ENCODE measurements at places on chromosomes 16 and 17.

DNA sequence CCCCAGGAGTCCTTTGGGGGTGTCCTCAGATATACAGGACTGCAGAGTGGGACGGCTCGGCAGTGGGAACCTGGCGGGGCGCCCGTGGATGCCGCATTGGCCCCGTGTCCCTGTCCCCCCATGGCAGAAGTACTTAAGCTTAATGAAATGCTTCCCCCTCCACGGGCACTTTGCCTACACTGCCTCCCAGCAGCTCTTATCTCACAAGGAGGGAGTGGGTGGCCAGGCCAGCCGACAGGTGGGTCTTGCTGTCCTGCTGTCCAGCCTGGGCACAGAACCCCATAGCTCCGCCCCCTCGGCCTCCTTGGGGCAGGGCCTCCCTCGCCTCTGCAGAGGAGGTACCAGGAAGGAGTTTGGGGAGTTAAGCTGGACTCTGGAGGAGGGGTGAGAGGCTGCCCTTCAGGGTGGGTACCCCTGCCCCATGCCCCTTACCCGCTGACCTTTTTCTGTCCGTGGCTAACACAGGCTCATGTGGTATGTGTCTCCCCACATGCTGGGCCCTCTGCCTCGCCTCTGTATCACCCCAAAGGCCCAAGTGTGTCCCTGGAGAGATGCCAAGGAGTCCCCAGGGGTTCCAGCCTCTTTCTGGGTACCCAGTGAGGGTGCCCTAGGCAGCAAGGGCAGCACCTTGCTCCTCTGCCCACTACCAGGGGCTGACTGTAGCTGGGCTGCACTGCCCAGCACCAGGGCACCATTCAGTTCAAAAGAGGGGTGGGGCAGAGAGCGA is 8.7 kb downstream of the THRA start:
- peak; percentile 82 for DNase-seq

DNA sequence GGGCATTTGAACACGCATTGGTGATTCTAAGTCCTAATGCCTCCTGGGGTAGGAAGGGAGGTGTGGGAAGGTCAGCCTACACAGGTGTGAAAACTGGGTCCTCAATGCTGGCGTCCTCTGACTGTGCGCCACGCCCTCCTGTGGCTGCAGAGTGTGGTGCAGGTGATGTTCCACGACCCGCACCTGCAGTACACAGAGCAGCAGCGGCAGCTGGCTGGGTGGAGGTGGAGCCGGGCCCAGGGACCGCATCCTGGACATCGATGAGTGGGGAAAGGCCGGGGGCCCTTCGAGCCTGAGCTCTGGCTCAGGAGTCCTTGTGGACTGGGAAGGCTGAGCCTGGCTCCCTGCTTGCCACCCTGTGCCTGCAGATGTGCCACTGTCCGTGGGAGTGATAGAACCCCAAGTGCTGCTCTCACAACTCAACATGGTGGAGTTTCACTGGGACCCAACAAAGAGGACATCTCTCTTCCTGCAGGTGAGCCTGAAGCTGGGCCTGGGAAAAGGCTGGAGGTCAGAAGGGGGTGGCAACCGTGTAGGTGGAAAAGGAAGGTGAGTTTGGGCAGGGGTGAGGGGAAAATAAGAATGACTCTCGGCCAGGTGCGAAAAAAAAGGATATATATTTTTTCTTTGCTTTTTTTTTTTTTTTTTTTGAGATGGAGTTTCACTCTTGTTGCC is 14.0 kb upstream of the STAC2 start:
- DNase-seq = no peak

- DNase-seq = peak; percentile 81
These were observed 773 bp downstream of the PHLPP2 start for GRCh38 chr16:71723537-71724319.

- DNase-seq = no peak
These were observed 49.2 kb downstream of the NXPH3 start for GRCh38 chr17:49624896-49625295.

DNA sequence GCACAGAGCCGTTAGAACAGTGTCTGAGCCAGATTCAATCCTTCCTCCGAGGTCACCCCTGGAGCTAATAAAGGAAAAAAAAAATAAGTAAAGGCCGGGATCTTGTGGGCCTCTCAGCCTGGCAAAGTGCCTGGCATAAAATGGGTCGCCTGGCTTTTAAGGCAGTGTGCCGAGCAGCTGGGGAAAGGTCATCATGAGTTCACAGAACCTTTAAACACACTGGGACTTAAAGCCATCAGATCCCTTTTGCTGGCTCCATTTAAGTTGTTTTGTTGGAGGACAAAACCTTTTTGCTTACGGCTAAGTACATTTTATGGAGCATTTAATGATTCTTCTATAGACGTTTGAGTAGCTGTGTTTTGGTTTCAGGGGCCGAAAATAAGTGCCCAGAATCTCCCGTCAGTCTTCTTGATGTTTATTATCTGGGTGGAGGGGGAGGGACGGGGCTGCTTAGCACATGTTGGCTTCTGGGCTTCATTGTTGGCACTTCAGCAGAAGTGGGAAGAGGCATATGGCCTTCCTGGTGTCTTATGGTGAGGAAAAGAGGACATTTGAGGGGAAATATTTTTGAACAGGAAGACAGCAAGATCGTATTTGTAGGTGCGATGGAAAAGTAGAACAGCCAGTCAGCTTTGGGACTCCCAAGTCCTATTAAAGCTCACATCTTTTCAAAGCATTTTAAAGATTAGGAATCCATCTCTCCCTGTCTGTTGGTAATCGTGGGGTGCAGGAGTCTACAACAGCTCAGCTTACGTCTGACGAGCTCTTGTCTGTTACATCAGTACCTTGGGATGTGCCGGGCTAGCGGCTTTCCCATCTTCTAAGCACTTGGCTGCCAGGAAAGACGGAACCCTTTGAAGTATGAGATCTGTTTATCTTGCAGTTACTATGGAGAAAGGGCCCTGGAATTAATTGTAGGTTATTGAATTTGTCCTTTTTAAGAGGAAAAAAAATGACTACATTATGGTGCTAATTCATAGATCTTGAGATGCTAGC is 31.1 kb downstream of the RBFOX1 start:
- peak; percentile 3 for DNase-seq

GRCh38 chr16:86245895-86246294 is 264.4 kb upstream of the FOXF1 start:
- no peak for DNase-seq

DNA sequence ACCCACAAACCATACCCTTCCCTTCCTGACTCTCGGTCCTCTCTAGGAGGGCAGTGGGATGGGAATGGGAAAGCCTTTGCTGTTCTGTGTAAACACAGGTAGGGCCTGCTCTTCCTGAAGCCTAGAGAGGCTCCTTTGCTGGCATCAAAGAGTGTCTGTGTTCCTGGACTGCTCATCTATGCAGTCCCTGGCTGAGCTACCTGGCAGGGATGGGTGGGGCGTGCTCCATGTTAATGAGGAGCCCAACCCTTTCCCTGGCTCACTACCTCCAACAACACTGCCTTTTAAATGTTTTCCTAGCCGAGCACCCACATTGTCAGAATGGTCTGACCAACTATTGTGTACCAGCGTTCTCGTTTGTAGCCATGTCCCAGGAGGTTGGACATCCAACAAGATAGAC is 26.6 kb upstream of the NAGLU start:
- no peak for DNase-seq

DNA sequence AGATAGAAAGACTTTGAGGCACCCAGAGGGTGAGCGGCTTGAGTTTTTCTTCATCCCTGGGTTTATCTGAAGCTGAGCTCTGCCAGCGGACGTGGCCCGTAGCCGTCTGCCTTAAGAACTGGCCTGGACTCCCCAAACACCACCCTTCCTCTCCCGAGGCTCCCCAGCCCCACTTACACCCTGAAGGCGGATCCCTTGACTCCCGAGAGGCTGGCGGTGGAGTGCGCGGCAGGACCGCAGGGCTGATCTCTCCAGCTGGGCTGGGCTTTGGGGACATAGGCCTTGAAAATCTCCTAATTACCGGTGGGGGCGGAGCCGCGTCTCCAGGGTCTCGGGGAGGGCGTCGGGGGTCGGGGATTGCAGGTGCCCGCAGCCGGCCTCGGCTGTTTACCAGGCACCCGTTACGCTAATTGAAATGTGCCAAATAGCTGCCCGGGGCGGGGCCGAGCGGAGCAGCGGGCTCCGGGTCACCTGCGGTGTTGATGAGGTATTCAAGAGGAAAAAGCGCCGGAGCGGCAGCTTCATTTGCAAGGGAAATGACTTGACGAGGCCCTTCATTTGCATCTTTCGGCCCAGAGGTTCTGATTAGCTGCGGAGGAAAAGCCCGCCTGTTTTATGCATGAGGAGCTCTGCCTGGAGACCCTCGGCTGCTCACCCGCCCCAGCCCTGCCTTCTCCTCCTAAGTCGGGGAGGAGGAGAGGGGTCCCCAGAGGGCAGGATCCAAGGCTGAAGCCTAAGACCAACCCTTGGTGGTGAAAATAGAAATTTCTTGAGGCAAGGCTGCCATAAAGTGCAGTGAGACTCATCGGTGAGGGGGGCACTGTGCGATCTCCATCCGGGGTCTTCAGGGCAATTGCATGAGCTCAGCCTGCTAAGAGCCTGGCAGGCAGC is 100.7 kb downstream of the MGAT5B start:
- DNase-seq = no peak

DNA sequence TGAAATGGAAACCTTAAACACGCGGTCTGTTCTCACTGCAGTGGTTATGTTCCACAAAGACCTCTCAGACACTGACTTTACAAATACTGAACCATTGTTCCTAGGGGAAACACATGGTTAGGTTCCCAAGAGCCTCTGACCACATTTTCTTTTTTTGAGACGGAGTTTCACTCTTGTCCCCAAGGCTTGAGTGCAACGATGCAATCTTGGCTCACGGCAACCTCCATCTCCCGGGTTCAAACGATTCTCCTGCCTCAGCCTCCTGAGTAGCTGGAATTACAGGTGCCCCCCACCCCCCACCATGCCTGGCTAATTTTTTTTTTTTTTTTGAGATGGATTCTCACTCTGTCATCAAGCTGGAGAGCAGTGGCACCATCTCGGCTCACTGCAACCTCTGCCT is 179.7 kb downstream of the RBFOX3 start:
- no peak for DNase-seq

DNA sequence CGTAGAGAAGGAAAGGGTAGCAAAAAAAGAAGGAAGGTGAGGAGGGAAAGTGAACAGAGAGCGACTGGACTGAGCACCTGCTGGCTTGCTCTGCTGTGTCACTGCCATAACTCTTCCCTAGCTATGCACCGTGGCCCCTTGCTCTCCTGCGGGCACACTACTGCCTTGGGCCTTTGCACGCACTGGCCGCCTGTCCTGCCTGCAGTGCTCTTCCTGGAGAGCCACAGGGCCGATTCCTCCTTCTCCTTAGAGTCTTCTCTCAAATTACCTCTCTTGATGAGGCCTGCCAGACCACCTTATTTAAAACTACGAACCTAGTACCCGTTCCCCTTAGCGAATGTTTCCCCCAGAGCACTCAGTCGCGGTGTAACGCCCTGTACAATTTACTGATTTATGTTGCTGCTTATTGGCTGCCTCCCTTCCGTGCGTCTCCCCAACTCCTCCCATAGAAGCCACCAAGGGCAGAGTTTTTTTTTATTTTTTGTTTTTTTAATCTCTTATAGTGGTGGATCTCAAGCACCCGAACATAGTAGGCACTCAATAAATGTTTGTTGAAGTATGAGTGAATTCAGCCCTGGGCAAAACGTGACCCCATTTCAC is 70.3 kb downstream of the RAI1 start:
- DNase-seq = no peak

DNA sequence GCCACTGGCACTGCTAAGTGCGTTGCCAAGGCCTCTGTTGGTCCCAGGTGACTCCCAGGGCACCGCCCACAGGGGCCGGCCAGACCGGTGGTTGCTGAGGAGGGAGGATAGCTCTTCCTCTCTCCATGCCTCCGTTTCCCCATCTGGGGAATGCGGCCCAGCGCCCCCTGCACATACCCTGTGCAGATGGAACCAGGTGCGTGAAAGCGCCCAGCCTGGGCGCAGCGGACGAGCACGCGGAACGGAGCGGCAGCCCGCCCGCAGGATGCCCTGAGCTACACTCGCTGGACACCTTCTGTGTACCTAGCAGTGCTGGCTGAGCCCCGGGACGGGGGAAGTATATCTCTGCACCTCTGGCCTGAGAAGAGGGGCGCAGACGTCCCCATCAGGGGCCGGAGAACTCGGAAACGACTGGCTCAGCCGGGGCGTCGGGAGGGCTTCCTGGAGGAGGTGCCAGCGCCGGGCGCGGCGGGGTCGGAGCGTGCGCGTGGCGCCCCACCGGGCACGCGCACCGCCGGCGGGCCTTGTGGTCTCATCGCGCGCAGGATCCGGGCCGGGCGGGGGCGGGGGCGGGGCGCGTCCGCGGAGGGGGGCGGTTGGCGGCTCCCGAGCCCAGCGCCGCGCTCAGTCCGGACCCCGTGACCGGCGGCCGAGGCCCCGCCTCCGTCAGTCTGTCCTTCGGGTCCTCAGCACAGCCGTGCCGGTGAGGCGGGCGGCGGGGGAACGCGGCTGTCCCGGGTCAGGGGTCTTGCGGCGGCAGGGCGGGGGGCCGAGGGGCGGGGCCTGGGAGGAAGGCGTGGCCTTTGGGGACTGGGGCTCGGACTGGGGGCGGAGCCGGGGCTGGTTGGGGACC is at the start of the genes CCDC78 and HAGHL:
TSS of gene CCDC78 (minus strand) at position 6 of the 853 bp plus-strand sequence. CDS start 76 bp downstream, outside the sequence.
TSS of gene HAGHL (plus strand) at position 669 of the 853 bp plus-strand sequence. CDS start 404 bp downstream, outside the sequence.
- peak; percentile 41 for DNase-seq

- no peak for DNase-seq
These were observed 47.1 kb downstream of the TMEM114 start for GRCh38 chr16:8543258-8543657.

DNA sequence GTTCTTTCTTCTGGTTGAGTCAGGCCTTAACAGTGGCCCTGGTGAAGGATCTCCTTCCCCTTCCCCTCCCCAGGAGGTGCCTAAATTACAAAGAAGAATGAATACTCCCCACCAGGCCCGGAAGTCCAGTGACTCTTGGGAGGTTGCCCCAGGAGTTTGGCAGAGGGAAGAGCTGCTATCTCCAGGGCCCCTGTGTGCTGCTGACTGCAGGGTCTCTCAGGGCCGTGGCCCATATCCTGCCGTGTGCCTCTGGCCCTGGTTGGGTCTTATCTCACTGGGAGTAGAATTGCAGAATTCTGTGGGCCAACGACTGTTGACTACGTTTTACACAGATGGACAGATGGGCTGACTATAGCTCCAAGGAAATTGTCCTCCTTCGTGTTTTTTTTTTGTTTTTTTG is 28.0 kb downstream of the AKAP1 start:
- DNase-seq = no peak

- no peak for DNase-seq
These were observed 5.6 kb downstream of the CA4 start for GRCh38 chr17:60155427-60155814.

DNA sequence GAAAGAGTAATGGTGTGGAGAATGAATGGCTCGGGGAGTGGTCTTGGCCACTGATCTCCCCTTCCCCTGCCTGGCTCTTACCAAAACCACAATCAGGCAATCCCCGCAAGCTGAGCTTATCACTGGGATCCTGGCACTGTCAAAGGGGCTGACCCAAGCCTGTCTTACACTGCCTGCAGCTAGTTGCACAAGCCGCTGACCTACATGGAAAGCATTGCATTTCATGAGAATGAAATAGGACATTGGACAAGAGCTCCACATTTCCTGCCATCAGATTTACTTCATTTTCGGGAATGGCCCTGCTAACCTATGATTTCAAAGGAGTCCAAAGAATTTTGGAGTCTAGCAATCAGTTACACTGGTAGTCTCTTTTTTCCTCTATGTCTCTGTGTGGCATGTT is 146.4 kb downstream of the PCTP start:
- DNase-seq = no peak

DNA sequence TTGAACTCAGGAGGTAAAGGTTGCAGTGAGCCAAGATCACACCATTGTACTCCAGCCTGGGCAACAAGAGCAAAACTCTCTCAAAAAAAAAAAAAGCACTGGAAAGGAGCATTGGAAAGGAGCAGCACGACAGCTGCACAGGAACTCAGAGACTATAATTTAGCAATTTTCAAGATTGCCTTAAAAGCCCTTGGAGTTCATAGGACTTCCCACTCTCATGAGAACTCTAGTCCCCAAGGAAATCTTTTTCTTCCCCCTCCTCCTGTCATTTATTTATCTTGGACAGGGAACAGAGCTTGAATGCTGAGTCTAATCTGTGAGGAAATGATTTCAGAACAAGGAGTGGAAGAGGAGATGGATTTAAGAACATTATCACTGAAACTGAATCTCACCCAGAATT is 69.0 kb downstream of the PLXDC1 start:
- DNase-seq = no peak

Data from globus pallidus (tissue), 1 donor.